ENCODE measurements at places on chromosomes 16 and 17.

DNA sequence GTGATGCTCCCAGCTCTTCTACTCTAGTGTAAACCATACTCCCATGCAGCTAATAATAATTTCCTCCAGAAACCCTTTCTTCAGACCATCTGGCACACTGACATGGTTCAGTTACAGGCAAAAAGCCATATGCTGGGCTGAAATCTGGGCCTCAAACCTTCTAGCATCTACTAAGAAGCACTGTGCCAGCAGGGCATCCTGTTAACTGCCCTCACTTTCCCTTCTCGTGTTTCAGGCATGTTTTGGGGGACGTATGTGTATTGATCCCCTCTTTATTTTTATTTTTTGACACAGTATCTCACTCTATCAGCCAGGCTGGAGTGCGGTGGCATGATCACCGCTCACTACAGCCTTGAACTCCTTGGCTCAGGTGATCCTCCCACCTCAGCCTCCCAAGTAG, 33.3 kb downstream of the STAT5A start:
- peak; percentile 94 for DNase-seq

GRCh38 chr17:72985882-72986720, 106.4 kb downstream of the SLC39A11 start:
- DNase-seq = peak; percentile 96

DNA sequence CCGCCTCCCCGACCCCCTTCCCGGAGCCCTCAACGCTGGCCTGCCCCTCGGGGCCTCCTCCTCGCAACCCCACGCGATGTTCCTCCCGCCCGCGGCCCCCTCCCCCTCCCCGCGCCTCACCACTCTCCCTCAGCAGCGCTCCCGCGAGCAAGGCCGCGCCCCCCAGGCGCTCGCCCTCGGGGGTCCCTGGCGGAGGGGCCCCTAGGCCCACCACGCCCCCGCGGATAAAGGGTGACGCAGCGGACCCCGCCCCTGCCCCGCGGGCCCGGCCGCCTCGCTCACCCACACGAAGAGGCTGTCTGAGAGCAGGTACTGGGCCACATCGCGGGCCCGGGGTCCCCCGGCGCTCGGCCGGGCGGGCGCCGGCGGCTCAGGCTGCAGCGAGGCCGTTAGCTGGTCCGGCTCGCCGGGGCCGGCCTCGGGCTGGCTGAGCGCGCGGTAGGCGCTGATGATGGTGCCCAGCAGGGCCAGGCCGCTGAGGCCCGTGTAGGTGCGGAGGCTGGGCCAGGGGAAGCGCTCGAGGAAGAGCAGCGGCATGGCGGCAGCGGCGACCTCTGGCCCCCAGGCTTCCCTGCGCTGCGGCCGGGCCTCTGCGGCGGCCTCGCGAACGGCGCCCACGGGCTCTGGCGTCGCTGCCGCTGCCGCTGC, 430 bp downstream of the AMFR start:
- DNase-seq = peak; percentile 58

- DNase-seq = no peak
Observed at GRCh38 chr17:35748341-35748841, 4.6 kb downstream of the GAS2L2 start.
